ENCODE measurements at places on chromosomes 2 and 18.
A peak's percentile ranks its signal among the peaks of the same experiment; 100 is the strongest.

DNA sequence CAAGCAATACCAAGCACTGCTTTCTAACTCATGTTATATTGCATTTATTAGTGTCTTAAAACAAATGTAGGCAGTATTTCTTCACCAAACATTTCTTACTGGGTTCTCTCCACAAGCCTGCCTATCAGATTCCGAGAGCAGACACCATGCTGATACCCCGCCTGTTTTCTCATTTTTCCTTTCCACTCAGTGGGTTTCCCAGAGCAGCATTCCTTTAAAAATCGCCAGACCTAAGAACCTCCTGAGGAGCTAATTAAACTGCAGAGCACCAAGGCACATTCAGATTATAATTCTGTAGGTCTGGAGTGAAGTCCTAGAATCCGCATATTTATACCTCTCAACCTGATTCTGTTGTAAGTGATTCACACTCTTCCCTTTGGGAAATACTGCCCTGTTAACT is 405.6 kb downstream of the TNS1 start:
- no peak for DNase-seq

DNA sequence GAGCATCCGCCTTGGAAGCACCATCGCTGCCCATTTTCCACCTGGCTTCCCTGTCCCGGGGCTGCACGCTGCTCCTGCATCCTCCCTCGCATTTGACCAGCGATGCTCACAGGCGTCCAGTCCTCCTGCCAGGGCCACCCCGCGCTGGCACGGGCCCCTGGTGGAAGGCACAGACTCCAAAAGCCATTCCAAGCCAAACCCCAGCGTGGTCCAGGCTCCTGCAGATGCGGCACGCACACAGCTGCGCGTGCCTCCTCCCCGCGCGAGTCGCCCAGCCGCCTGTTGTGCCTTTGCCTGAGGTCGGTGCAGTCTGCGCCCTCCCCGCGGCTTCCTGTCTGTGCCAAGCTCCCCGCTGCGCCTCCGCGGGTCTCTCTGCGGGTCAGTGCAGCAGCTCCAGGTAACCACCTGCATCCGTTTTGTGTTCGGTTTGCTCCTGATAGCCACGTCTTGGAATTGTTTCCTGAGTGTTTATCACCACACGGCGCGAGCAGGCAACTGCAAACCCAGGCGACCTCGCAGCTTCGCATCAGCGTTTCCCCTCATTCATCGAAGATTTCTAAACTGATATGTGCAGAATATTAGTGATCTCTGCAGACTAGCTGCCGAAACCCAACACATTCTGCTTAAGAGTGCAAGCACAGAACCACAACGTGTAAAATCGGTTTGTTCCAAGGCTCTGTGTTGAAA is 65.2 kb upstream of the SALL3 start:
- no peak for DNase-seq

GRCh38 chr18:54924948-54925347 is 34.3 kb downstream of the CCDC68 start:
- no peak for DNase-seq

DNA sequence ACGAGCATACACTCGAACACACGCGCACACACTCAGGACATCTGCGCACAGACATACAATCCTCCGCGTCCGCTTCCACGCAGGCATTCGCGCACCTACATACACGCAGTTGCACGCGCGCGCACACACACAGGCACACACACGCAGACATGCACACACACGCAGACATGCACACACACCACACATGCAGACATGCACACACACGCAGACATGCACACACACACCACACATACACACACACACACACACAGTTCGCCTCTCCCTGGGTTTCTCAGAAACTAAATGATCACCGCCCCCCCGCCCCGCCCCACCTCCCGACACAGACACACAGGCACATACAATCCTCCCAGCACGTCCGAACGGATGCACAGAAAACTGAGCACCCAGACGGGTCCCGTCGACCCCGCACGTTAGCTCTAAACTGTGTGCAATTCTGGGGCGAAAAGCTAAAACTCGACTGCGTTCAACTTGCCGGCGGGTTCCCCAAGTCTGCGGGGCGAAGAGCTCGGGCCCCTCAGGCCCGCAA is 1.0 kb downstream of the EPHA4 start:
- peak; percentile 31 for DNase-seq

DNA sequence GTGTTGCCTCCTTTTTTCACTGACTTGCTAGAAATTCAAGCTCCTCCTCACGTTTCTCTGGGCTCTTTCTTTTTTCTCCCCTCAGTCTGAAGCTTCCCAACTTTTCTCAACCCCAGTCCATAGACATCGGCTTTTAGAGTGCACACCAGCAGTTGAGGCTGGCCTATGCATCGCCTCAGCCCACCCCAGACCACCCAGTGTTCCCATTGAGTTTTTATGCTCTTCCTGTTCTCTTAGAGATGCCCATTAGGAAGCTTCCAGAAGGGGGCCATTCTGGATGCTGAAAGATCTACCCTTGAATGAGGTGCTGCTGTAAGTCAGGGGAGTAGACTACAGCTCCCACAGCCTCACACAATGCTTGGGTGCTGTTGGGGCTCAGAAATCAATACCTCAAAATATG is 12.0 kb upstream of the GYPC start:
- no peak for DNase-seq

- no peak for DNase-seq
Observed at GRCh38 chr2:50746526-50746925, 285.4 kb downstream of the NRXN1 start.

DNA sequence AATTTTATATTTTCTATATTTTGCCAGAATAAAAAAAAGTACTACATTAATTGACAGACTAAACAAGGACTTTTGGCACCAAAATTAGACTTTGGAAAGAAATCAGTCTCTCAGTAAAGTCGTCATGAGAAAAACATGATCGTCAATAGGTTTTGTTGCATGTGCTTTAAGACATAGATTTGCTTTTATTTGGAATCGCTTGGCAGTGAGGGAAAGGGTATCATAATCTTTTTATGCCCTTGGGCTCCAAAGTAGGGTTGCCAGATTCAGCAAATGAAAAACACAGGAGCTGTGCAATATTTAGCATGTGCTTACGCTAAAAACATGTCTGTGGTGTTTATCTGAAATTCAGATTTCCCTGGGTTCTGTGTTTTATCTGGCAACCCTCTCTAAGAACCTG is 177.6 kb downstream of the LAMA1 start:
- no peak for DNase-seq

DNA sequence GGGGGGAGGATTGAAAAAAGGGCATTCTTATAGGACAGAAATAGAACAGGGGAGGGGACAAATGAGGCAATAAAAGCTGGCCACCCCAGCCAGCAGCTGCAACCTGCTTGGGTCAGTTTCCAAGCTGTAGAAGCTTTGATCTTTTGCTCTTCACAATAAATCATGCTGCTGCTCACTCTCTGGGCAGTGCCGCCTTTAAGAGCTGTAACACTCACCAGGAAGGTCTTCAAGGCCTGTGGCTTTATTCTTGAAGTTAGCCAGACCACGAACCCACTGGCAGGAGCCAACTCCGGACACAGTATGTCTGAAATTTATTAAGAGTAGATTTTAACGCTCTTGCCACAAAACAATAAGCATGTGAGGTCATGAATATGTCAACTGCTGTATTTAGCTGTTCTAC is 649.9 kb upstream of the RAB6C start:
- DNase-seq, result no peak

DNA sequence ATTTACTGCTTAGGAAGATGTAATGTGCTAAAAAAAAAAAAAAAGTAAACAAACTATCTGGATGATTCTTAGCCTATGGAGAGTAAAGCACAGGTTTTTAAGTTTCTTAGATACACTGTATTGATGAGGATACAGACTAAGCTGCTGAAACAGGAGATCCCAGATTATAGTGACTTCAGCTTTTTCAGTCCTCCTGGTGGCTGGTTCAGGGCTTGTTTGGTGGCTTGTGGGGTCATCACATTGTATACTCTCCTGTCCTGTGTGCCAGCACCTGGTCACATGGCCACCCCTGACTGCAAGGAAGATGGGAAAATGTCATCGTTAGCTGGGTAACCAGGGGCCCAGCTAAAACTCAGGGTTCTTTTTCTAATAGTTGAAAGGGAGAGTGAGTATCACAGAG is 31.4 kb downstream of the RAB31 start:
- no peak for DNase-seq

GRCh38 chr18:261398-262073 is 6.3 kb downstream of the THOC1 start:
- DNase-seq, result no peak

DNA sequence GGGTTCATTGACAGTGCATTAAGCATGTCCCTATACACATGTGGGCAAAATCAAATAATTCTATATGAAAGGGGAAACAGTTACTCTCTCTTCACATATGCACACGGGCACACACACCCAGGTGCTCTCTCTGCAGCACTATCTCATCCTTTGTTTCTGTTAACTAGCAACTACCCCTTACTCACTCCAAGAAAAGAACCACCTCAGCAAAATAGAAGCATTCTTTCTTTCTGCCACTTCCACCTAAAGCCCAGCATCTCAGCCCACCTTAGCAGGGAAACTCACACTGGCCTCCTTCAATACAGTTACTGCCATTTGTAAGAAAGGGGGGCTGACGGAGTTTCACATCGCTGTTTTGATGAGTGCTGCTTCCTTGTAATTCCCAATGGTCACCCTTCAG is 216.3 kb upstream of the ID2 start:
- no peak for DNase-seq

GRCh38 chr2:182359990-182360662 is 66.7 kb downstream of the PDE1A start:
- no peak for DNase-seq

DNA sequence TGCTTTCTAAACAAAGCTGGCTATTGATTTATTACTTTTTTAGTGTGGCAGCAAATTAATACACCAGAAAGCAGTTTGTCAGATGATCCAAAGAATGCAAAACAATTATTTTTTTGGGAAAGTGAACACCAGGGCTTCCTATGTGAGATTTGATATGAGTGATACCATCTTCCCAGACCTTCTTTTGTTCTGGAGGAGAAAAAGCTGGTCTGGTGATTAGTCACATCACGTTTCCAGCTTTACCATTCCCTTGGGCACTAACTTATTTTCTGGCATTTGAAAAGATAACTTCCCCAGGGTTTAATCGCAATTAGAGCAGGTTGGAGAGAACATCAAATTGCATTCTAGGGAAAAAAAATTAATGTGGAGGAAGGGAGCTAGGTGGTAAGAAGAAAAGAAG is 182.9 kb upstream of the TANK start:
- no peak for DNase-seq

- DNase-seq, result no peak
Observed at GRCh38 chr2:37774976-37775907, 103.8 kb upstream of the CDC42EP3 start.

GRCh38 chr18:59143441-59143840 is 3.8 kb downstream of the SEC11C start:
- DNase-seq, result no peak

- DNase-seq, result peak; percentile 75
Observed at GRCh38 chr18:3449512-3450011, 410 bp upstream of the TGIF1 start.

DNA sequence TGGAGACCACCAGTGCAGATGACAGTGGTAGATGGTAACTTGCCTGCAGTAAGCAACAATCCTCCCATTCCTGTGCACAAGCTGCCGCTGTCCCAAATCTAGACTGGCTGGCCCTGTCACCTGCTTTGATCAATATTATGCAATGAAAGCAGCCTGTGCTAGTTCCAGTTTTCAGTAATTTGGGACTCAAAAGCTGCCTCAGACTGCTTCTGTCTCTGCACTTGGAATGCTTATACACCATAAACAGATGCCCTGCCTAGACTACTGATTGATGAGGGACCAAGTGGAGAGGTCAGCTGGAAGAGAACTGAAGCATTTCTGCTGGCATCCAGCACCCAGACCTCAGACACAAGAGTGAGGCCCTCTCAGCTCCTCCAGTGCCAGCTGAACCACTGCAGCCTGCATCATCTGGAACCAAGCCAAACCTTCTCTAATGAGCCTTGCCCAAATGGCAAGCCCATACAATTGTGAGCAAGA is 24.9 kb downstream of the CCBE1 start:
- DNase-seq, result no peak

DNA sequence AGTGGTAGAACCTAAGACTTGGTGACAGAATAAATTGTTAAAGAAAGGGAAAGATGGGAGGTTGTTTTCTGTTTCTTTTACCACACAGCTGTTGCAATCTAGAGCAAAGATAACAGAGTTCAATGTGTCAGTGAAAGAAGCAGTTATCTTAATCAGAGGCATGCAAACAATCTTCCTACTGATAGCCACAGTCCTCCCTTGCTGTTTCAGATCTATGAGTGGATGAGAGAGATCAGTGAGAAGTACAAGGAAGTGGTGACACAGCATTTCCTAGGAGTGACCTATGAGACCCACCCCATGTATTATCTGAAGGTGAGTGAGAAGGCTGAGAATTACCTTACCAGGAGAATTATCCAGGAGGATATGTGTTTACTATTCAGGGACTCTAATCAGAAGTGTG is 15.9 kb downstream of the CPO start:
- DNase-seq, result no peak

GRCh38 chr2:207224791-207225482 is 59.2 kb upstream of the KLF7 start:
- DNase-seq, result no peak

GRCh38 chr18:55853268-55853667 is 265.3 kb upstream of the TCF4 start:
- DNase-seq, result no peak

- no peak for DNase-seq
Observed at GRCh38 chr2:126675637-126676036, 19.7 kb downstream of the GYPC start.

GRCh38 chr2:203650860-203651613 is 55.4 kb upstream of the CD28 start:
- DNase-seq, result no peak

- DNase-seq, result no peak
Observed at GRCh38 chr2:141770530-141770929, 360.3 kb downstream of the LRP1B start.

DNA sequence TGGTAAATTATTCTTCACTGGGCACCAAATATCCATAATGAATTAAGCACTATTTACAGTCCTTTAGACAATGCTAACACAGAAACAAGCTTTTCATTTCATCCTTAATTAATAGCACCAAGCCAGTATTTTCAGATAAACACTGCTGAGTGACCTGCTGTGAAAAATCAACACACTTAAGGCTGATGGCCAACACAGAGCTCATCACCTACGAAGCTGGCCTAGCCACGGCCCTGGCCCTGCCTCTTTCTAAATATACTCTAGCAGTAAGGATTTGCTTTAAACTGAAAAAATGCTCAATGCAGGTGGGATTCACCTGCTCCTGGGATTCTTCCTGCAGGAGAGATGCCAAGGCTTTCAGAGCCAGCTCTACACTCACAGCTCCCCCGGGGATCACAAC is 18.4 kb downstream of the CYB5A start:
- DNase-seq, result no peak

DNA sequence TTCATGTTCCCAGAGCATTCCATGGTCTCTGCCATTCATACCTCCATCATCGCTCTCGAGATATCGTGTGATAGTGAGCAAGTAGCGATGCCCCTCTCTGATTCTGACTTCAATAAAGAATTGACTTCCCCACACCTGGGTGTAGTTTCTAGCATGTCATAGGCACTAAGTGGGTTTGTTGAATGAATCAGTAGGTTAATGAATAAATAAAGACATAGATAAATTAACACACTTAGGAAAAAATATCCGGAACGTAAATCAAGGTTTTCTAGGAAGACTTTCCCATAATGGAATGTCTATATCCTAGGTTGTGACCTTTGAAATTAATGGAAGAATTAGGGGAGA is 159.1 kb downstream of the DOCK10 start:
- no peak for DNase-seq
